NT2/D1 (cell line): ENCODE measurements at places on chromosomes 12 and 14.

- no peak for DNase-seq
Measured at GRCh38 chr12:124493809-124494750, 73.3 kb downstream of the NCOR2 start.

- no peak for DNase-seq
Measured at GRCh38 chr12:111347891-111348644, 20.8 kb downstream of the PHETA1 start.

- no peak for DNase-seq
Measured at GRCh38 chr12:6062395-6062756, 62.1 kb downstream of the VWF start.

DNA sequence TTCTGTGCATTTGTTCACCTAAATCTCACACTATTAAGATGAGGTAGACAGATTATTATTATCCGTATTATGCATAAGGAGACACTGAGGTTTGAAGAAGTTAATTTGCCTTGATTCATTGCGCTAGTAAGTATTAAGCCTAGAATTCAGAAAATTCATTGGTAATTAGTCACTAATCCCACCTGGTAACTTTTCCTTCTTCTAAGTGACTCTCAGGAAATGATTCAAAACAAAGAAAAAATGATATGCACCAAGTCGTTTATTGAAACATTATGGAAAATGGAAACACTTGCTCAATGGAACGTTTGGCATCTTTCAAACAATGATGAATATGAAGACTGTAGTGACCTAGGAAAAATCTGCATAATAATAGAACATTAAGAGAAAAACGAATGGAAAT lies 15.2 kb downstream of the RFX4 start:
- no peak for DNase-seq

- no peak for DNase-seq
Measured at GRCh38 chr14:54003064-54003463, 46.4 kb upstream of the BMP4 start.
